ENCODE measurements at places on chromosomes 3 and 15.

- DNase-seq, result no peak
Observed at GRCh38 chr3:11591002-11591355, 52.7 kb downstream of the VGLL4 start.

- peak; percentile 78 for DNase-seq
Observed at GRCh38 chr3:33211444-33211843, 7.2 kb downstream of the SUSD5 start.

DNA sequence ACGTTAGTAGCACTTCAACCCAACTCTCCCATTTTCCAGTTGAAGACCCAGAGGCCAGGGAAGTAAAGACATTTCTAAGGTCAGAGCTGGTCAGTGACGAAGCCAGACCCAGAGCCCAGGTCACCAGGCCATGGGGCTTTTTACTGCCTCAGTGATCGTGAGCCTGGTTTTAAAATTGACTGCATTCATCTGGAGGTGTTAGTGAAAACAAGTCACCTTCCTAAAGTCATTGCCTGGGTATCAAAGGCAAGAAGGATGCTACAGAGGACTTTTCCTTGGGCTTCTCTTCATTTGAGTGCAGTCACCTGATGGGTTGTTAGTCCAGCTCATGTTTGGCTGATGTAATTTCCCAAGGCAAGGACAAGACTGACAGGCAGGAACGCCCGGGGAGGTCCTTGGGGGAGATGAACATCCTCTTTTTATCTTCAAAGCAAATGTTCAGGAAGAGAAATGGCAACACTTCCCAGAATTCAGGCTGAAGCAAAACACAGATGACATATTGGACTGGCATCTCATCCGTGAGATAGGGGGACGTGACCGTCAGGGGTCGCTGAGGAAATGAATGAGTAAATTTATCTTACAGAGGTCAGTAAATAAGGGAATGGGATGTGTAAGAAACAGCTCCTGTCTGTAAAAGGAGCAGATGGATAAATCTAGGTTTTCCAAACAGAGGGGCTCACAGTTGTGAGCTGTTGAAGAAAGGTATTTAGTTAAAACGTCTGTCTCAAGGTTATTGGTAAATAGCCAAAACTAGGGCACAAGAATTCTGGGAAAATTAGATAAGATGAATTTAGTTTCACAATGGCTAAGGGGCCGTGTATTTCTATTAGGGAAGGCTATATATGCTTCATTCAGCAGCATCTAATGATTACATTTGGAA lies 201.2 kb downstream of the OPA1 start:
- DNase-seq, result no peak

DNA sequence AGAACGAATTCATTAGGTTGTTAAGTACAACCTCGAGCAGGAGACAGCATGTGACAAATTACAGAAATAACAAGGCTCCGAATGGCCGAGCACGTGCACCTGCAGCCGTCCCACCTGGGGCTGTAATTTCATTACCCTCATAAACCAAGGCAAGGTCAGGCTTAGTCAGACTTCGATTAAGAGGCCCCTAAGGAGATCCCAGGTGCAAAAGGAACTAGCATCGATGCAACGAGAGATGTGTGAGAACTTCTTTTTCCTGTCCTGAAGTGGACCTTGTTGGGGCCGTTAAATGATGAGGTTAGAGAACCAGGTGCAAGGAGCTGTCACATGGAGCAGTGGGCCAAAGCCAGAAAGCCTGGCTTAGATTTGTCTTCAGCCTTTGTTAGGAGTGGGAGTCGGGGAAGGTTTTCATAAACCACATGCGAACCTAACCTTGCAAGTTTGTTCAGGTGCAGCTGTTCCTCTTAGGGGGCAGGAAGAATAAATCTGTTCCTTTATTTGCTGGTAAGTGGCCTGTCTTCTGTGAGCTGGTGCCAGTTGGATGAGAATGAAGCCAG lies 559.9 kb upstream of the MCTP2 start:
- DNase-seq, result no peak

DNA sequence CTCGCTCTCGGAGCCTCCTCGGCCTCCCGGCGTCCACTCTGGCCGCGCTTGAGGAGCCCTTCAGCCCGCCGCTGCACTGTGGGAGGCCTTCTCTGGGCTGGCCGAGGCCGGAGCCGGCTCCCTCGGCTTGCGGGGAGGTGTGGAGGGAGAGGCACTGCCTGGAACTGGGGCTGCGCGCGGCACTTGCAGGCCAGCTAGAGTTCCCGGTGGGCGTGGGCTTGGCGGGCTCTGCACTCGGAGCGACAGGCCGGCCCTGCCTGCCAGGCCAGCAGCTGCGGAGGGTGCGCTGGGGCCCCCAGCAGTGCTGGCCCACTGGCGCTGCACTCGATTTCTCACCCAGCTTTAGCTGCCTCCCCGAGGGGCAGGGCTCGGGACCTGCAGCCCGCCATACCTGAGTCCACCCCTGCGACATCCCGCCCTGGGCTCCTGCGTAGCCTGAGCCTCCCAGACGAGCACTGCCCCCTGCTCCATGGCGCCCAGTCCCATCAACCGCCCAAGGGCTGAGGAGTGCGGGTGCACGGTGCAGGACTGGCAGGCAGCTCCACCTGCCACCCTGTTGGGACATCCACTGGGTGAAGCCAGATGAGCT lies 765.0 kb downstream of the IGSF11 start:
- no peak for DNase-seq

DNA sequence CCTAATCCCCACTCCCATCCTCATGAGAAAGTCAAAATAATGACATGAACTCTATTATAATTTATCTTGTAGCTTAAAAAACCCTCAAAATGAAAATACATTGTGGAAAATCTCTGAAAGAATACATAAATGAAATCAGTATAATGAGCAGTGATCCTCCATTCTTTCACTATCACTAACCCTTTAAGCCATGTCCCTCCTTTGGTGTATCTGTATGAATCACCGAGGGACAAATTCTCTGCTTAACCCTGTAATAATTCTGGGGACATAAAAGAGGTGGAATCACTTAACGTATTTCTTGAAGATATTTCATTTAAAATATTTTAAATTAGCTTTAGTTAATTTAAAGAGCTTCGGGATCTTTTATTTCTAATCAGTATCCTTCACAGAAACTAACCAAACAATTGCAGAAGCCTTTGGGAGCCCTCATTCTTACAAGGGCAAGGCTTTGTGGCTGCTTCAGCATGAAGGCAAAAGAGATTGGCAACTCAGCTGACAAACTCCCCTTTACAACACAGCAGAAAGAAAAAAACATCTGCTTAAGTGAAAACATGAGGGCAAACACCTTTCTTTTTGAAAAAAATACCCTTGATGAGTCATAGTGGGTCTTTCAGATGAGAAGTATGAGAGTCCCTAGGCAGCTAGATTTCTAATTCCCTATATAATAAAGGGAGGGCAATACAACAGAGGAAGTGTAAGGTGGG lies 44.0 kb upstream of the ALCAM start:
- DNase-seq, result no peak

DNA sequence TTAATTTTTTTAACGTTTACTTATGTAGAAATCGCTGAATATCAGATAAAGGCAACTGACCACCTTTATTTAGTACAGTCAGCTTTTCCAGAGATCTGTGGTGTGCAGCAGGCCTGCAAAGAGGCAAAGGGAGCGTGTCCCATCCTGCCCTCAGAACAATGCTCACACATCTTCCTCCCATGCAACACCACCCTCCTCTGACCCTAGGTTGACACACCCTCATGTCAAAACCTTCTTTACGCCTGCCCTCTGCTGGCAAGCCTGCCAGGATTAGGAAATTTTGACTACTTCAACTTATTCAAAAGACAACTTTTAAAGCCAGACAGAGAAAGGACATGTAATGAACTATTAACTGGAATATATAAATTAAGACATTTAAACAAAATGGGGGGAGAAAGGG lies 513.7 kb downstream of the FOXP1 start:
- DNase-seq, result no peak

DNA sequence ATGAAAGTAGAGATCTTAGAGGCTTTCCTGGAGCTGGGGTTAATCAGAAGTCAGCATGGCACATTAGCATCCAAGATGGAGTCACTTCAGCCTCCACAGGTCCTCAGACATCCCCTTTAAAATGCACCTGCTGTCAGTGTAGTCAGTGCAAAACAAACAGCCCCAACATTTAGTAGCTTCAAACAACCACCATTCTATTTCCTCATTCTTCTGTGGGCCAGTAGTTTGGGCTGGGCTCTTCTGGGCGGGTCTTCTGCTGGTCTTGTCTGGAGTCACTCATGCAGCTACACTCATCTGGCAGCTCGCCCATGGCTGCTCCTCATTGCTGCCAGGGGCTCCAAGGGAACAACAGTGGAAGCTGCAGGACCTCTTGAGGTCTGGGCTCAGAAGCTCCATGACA lies 99.9 kb downstream of the TLE3 start:
- peak; percentile 9 for DNase-seq

DNA sequence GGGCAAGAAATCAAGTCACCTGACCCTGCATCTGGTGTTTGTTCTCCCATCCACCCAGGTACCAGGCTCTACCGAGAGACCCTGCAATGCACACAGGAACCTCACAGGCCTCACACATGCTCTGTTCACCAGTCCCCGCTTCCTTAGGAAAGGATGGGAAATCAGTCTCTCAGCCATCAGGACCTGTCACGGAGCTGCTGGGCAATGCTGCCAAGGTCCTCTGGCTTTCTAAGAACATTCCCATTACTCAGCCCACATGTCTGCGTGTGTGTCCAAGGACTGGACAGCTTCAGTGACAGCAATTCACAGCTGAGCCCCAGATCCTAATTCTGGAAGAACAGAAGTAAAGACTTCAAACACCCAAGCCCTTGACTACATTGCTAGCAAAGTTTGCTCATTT lies 6.5 kb upstream of the SRGAP3 start:
- DNase-seq, result no peak

DNA sequence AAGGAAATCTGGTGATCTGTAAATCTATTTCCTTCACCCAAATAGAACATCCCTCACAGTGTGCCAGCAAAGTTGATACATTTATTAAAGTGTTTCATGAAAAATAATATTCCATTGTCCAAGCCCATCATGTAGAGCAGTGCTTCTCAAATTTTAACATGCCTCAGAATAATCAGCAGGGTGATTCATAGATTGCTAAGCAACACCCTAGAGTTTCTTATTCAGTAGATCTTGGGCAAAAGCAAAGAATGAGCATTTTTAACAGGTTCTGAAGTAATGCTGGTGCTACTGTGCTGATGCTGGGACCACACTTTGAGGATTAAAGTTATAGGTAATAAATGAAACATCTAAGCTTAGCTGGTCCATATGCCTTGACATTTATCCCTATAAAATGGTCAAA lies 210.5 kb downstream of the ZIC4 start:
- DNase-seq, result no peak

GRCh38 chr15:62486041-62486440 lies 321.0 kb upstream of the C2CD4B start:
- DNase-seq, result no peak

DNA sequence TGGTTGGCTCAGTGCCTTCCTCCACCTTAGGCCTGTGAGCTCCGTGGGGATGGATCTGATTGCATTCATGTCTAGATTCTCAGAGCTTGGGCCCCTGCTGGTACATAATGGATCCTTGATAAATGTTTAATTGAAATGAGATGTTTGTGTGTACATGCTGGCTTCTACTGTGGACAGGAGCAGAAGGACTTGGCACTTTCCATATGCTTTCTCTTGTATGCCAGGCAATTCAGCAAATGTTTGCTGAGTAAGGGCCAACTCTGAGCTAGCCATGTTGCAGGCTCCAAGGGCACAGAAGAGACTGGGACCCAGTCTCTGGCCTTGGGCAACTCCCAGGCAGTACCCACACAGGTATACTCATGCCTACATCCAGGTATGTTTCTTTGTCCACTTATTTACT lies 67.0 kb downstream of the RAB11A start:
- no peak for DNase-seq

DNA sequence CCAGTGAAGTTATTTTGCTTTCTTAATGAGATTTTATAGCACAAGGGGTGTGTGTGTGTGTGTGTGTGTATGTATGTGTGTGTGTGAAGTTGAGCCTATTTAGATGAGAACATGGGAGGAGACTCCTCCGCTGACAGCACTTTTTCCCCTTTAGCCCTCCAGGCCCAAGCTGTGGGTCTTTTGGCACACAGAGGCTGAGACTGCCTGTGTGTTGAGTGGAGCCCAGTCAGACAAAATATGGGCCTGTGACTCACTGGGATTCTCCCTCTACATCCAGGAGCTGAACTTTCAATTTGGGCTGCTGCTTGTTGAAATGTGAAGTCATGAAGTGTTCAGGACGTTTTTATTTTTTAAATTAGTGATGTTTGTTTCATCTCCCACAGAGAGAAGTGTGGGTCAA lies 108.0 kb downstream of the MFSD1 start:
- no peak for DNase-seq

GRCh38 chr3:76377074-76377473 lies 591.7 kb upstream of the ZNF717 start:
- no peak for DNase-seq

DNA sequence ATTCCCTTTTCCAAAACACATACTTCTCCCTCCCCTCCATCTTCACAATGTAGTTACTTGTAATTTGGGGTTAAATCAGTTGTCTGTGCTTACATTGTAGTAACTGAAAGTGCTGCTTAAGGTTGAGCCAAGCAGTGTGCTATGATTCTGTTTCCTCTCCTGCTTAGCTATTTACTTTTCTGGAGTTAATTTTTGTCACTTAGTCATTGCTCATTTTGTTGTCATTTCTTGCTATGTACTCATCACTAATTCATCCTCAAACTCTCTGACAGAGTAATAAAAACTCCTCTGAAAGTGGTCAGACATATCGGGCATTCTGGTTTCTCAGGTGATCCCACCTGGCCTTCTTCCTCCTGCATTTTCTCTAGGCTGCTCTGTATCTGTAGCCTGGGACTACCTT lies 80.7 kb downstream of the PPARG start:
- no peak for DNase-seq

- no peak for DNase-seq
Observed at GRCh38 chr3:107588217-107588616, 65.5 kb downstream of the BBX start.

- no peak for DNase-seq
Observed at GRCh38 chr3:66113542-66113941, 74.8 kb upstream of the MAGI1 start.

Measured in HS-27A (cell line).